Suprapubic skin (tissue), 4 donors: ENCODE measurements at places on chromosomes 7 and 10. TPM values are rescaled to one million over a fixed set of nuclear protein-coding genes. Genes with fewer than 3 reads are reported as not detected.

GRCh38 chr7:155674556-155674955 lies 30.1 kb downstream of the RBM33 start:
- H3K4me3 ChIP-seq: no peak overlapping the region
- peaks cover 32% of the 10 kb centered on the region for H3K4me1 ChIP-seq
- H3K27ac ChIP-seq: no peak overlapping the region
- H3K27me3 ChIP-seq: no peaks in the 10 kb centered on the region

GRCh38 chr10:9681655-9682054 lies 1336.0 kb upstream of the CELF2 start:
- H3K27me3 ChIP-seq: no peaks in the 10 kb centered on the region
- H3K4me3 ChIP-seq: no peak overlapping the region
- H3K36me3 ChIP-seq: no peaks in the 10 kb centered on the region
- no peak overlapping the region for H3K27ac ChIP-seq
- DNase-seq: no peak

DNA sequence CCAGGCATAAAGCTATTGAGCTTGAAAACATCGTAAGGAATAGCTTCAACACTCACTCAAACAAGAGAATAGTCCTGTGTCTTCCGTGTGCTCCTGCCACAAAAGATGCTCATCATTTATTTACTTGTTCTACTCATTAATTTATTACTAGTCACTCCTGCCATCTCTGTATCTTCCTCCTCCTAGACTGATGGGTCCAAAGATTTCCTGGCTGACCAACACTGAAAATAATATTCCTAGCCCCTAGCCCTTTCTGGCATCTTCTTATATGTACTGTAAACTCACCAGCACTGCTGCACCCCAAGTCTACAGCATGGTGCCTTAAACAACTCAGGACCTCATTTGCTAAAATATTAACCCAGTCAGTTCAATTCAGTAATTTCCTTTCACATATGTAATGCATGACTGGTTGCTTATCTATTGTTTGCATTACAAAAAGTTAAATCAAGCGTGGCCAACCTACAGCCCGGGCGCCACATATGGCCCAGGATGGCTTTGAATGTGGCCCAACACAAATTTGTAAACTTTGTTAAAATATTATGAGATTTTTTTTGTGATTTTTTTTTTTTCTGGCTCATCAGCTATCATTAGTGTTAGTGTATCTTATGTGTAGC lies 86.7 kb upstream of the GSDME start:
- peaks cover 10% of the 10 kb centered on the region for H3K36me3 ChIP-seq
- H3K4me1 ChIP-seq: no peaks in the 10 kb centered on the region
- no peak for DNase-seq
- no peak overlapping the region for H3K4me3 ChIP-seq

DNA sequence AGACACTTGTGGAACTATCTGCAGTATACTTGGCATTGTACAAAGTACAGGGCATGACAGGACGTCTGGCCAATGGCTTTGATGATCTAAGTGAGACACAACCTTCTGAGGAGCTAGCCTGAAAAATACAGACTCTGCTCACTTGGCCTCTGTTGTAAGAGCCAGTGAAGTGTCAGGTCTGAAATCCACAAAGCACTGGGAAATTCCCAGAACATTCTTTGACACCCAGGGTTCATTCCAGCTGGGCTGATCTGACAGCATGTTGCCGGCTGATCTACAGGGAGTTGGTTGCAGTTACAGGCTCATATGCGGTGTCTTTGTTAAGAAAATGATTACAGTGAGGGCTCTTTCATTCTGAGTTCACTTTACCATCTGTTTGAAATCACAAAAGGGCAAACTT lies 354.6 kb downstream of the PHF14 start:
- H3K4me3 ChIP-seq: no peak overlapping the region
- no peaks in the 10 kb centered on the region for H3K36me3 ChIP-seq
- H3K27me3 ChIP-seq: no peaks in the 10 kb centered on the region
- H3K27ac ChIP-seq: no peak overlapping the region
- H3K4me1 ChIP-seq: no peaks in the 10 kb centered on the region
- DNase-seq: no peak

DNA sequence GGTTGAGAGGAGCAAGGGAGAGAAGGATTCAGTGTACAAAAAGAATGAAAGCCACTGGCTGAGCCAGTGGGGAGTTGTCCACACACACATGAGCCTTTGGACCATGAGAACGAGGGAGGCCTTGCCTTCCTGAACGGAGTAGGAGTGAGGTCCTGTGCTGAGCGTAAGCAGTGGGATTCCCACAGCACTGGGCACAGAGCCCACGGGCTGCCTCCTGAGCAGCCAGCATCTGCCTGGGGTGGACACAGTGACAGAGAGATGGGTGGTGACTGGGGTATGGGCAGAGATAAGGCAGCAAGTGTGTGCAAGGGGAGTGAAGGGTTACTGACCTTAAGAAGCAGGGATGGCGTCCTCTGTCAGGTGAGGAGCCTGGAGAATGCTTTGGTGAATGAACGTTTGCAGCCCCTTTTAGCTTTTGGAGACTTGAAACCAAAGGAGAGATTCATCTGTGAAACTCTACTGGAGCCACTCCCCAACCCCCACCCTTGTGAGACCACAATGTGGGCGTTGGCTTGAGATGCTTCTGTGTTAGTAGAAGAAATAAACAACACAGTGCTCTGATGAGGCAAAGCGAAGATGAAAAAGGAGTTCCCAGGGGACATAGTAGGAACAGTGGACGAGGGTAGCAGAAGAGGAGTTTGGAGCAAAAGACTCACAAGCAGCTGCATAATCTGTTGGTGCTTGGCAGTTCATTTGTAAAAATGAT lies 56.5 kb downstream of the FIGNL1 start:
- no peak overlapping the region for H3K27ac ChIP-seq
- no peaks in the 10 kb centered on the region for H3K4me1 ChIP-seq
- H3K4me3 ChIP-seq: no peak overlapping the region
- peaks cover 6% of the 10 kb centered on the region for H3K27me3 ChIP-seq
- no peaks in the 10 kb centered on the region for H3K36me3 ChIP-seq

DNA sequence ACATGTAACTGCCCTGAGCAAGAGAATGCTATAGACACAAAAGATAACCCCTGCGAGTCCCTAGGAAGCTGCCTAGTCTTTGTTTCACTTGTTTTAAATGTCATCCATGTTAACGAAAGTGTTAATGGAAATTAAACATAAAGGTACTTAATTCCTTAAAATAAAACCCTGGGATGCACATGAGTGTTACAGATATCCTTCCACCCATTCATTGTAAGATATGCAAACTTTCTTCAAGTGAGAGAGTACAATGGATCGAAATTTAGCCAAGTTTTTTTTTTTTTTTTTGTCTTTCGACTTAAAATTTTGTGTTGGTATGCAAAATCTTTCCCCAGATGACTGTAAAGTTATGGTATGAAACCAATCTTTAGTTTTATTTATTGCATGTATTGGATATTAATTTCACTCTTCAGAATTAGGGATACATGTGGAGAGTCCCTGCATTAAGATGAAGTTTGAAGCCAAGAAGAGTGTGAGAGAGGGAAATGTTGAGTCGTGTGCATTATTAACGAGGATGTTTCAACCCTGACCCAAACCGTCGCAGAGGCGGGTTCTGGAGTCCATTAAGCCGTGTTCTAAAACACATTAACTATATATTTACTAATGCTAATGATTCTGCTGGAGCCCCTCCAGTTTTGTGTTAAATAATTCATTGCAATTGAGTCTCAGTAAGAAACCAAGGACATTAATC lies 1.6 kb downstream of the CDK14 start:
- H3K27ac ChIP-seq: no peak overlapping the region
- H3K4me3 ChIP-seq: peak overlapping the region; percentile 81
- no peaks in the 10 kb centered on the region for H3K36me3 ChIP-seq
- H3K27me3 ChIP-seq: peaks cover 8% of the 10 kb centered on the region
- peaks cover 27% of the 10 kb centered on the region for H3K4me1 ChIP-seq
- no peak for DNase-seq

- H3K27ac ChIP-seq: no peak overlapping the region
- peaks cover 11% of the 10 kb centered on the region for H3K27me3 ChIP-seq
- H3K36me3 ChIP-seq: no peaks in the 10 kb centered on the region
- DNase-seq: no peak
Measured at GRCh38 chr10:22317771-22318565, 1.8 kb downstream of the COMMD3 start.

DNA sequence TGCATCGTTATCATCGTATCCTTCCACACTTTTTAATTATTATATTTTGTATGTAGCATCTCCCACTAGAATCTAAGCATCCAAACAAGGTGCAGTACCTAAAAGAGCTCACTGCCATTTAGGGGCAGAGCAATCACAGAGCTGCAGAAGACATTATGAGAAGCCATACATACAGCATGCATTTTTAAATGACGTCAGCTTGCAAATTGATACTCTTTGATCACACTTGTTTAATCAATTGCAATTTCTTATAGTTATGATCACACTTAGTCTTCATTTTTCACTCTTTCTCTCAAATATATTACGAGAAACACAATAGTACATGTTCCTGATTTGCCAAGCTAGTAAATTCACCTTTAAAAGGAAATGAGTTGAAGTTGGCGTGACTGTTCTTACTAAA lies 753.3 kb upstream of the LRRN3 start:
- H3K4me3 ChIP-seq: no peak overlapping the region
- no peaks in the 10 kb centered on the region for H3K27me3 ChIP-seq
- H3K4me1 ChIP-seq: no peaks in the 10 kb centered on the region
- no peak overlapping the region for H3K27ac ChIP-seq
- no peaks in the 10 kb centered on the region for H3K36me3 ChIP-seq

DNA sequence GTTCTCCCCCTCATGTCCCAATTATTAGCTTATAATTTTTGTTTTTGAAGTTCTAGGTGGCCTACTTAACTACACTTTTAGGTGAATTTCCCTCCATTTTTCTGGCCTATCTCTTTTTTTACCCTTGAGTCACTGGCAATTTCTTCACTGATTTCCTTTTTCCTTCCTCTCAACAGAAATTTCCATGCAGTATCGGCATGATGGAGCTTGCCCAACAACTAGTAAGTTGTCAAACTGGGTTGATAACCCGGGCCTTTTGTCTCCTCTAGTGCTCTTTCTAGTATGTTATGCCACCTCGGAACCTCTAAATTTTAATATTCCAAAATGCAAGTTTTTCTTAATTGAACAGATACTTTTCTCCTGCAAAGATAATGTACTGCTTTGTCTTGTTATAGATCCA lies 147.1 kb downstream of the MLLT10 start:
- no peaks in the 10 kb centered on the region for H3K27me3 ChIP-seq
- peaks cover 8% of the 10 kb centered on the region for H3K4me1 ChIP-seq
- no peak overlapping the region for H3K4me3 ChIP-seq

GRCh38 chr10:50375051-50375452 lies 123.7 kb upstream of the ASAH2 start:
- peak overlapping the region; percentile 64 for H3K27ac ChIP-seq
- peaks cover 37% of the 10 kb centered on the region for H3K4me1 ChIP-seq
- H3K4me3 ChIP-seq: no peak overlapping the region
- H3K27me3 ChIP-seq: no peaks in the 10 kb centered on the region

- H3K27me3 ChIP-seq: no peaks in the 10 kb centered on the region
- no peaks in the 10 kb centered on the region for H3K4me1 ChIP-seq
- peaks cover 23% of the 10 kb centered on the region for H3K36me3 ChIP-seq
- DNase-seq: peak; percentile 53
Measured at GRCh38 chr10:31467791-31468535, 148.9 kb downstream of the ZEB1 start.

- H3K27me3 ChIP-seq: no peaks in the 10 kb centered on the region
- no peak for DNase-seq
- H3K27ac ChIP-seq: no peak overlapping the region
- no peak overlapping the region for H3K4me3 ChIP-seq
Measured at GRCh38 chr10:119132521-119133345, 28.8 kb downstream of the DENND10 start.

DNA sequence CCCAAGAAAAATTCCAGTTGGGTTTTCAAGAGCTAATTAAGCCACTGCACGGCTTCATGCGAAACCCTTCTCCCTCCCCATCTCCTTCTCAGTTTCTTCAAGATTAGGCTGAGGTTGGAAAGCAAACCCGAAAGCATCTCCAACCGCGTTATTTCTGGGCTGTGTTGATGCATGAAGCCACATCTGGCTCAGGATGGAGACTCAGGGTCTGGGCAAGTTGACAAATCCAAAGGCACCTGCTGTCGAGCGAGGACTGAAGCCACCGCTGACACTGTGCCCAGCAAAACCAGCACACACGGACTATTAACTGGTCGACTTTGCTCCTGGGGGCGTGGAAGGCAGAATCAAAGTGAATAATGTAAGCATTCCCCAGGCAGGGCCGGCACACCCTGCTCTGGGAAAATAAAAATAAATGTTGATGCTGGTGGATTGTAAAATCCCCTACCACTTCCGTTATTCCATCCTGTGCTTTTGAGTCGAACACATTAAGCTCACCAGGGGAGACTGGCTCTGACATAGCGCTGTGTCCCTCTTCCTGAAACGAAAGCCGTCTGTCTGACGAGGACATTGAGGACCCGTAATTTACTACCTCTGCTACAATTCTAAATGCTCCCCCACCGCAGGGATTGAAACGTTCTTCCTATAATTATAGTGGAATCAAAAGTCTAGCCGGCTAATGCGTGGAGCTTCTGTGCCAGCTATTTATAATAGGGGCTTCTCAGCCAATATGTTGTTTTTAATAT lies 269.8 kb downstream of the ADARB2 start:
- H3K4me3 ChIP-seq: no peak overlapping the region
- H3K4me1 ChIP-seq: peaks cover 13% of the 10 kb centered on the region
- no peak overlapping the region for H3K27ac ChIP-seq
- DNase-seq: no peak
- H3K27me3 ChIP-seq: peaks cover 4% of the 10 kb centered on the region

- no peak overlapping the region for H3K27ac ChIP-seq
- H3K4me1 ChIP-seq: peaks cover 6% of the 10 kb centered on the region
- H3K36me3 ChIP-seq: no peaks in the 10 kb centered on the region
Measured at GRCh38 chr10:43340619-43341018, 30.8 kb upstream of the FXYD4 start.

DNA sequence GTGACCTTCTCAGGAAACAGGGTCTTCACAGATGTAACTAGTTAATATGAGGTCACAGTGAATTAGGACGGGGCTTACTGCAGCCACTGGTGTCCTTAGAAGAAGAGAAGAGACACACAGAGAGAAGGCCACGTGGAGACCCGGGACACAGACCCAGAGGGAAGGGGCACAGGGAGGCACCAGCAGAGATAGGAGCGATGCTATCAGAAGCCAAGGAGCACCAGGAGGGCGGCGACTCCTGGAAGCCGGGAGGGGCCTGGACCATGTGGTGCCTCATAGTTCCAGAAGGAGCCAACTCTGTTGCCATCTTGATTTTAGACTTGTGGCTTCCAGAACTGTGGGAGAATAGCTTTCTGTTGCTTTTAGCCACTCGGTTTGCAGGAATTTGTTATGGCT lies 505.9 kb downstream of the TCERG1L start:
- H3K4me1 ChIP-seq: no peaks in the 10 kb centered on the region
- DNase-seq: no peak
- no peak overlapping the region for H3K4me3 ChIP-seq
- H3K27ac ChIP-seq: no peak overlapping the region

- H3K4me1 ChIP-seq: peaks cover 50% of the 10 kb centered on the region
- H3K4me3 ChIP-seq: peak overlapping the region; percentile 7
- H3K27ac ChIP-seq: peak overlapping the region; percentile 77
- H3K36me3 ChIP-seq: no peaks in the 10 kb centered on the region
- DNase-seq: no peak
Measured at GRCh38 chr7:76310102-76310957, 7.9 kb downstream of the HSPB1 start.

PARG gene
- total RNA-seq: 18.6 TPM

C7orf33 gene
- not detected for total RNA-seq

CLIP2 gene
- 30.7 TPM for total RNA-seq

ACTL6B gene
- not detected for total RNA-seq

HTRA1 gene
- 99.5 TPM for total RNA-seq

LOXL4 gene
- total RNA-seq: 1.6 TPM
